ENCODE measurements at places on chromosomes 7 and 10.

GRCh38 chr10:133191651-133192050 lies 31.6 kb downstream of the KNDC1 start:
- no peak for DNase-seq

GRCh38 chr7:72336632-72337389 lies 75.3 kb downstream of the CALN1 start:
- DNase-seq = no peak

GRCh38 chr10:129593953-129594352 lies 126.9 kb downstream of the MGMT start:
- DNase-seq = no peak

- DNase-seq = no peak
Measured at GRCh38 chr10:63228237-63228636, 95.1 kb downstream of the NRBF2 start.

- no peak for DNase-seq
Measured at GRCh38 chr10:74189999-74190421, 39.0 kb downstream of the ADK start.

DNA sequence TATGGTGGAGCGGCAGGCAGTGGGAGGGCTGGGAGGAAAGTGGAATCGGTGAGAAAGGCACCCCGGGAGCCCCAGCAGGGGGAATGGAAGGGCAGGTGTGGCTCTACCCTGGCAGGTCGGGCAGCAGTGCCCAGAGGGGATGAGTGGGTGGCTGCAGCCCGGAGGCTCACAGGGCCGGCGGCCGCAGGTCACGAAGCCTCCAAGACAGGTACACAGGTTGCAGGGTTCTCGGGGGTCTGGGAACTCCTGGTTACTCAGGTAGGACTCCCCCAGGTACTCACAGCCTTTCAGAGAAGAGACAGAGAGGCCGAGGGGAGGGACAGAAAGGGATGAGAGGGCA lies 21.8 kb downstream of the KCP start:
- DNase-seq = no peak

DNA sequence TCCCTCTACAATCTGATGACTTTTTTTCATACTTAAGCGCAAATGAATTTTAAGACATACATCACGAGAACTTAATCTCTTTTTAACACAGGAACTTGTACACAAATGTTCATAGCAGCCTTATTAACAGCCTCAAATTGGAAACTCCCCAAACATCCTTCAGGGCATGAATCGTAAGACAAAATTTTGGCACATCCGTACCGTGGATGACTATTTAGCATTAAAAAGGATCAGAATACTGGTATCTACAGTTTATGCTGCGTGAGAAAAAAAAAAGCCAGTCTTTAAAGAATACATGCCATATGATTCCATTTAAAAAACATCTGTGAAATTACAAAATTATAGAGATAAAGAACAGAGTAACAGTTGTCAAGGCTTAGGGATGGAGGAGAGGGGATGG lies 46.8 kb downstream of the PDE1C start:
- DNase-seq = no peak

- DNase-seq = no peak
Measured at GRCh38 chr7:117362294-117362888, 39.5 kb upstream of the WNT2 start.

GRCh38 chr10:89242840-89243568 lies 8.6 kb downstream of the LIPA start:
- no peak for DNase-seq

DNA sequence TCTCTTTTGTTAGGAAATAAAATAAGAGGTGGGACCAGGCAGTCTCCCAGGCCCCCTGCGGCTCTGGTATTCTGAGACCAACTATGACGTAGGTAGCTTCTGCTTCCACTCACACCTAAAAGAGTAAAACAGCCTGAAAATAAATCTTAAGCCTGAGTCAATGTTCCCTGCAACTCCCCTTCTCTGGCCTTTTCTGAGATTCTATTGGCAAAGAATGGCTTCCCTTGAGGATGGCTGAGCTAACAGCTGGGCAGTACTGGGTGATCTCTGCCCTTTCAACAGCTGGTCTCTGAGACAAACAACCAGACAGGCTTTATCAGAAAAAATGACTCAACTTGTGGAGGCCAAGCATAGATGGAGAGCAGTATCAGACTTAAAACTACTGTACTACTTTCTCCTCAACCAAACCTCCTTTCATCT lies 58.7 kb downstream of the CREB3L2 start:
- DNase-seq = no peak

GRCh38 chr10:71770789-71771188 lies 2.5 kb downstream of the VSIR start:
- no peak for DNase-seq

DNA sequence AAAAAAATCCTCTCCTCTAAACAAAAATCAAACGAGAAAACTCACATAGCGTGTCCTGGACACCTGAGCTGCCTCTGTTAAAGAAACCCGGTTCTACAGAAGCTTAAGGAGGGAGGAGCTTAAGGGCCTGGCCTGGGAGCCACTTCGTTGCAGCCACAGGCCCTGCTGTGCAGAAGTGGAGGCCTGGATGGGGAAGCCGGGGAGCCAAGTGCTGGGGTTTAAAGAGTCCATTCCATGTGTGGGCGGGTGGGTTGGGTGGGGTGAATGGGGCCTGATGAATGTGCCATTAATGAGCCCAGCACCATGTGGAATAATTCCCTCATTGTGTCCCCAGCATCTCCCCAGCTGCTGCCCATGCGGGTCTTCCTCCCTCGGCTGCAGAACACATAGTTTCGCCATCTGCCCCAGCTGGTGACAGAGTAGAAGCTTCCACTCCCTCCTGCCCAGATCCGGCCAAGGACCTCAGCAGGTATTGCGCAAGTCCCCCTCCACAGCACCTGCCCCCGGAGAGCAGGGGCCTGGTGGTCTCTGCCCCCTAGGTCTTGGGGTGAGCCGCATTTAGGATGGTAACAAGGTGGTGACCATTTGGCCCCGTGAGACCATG lies 127.8 kb upstream of the BTBD16 start:
- no peak for DNase-seq

DNA sequence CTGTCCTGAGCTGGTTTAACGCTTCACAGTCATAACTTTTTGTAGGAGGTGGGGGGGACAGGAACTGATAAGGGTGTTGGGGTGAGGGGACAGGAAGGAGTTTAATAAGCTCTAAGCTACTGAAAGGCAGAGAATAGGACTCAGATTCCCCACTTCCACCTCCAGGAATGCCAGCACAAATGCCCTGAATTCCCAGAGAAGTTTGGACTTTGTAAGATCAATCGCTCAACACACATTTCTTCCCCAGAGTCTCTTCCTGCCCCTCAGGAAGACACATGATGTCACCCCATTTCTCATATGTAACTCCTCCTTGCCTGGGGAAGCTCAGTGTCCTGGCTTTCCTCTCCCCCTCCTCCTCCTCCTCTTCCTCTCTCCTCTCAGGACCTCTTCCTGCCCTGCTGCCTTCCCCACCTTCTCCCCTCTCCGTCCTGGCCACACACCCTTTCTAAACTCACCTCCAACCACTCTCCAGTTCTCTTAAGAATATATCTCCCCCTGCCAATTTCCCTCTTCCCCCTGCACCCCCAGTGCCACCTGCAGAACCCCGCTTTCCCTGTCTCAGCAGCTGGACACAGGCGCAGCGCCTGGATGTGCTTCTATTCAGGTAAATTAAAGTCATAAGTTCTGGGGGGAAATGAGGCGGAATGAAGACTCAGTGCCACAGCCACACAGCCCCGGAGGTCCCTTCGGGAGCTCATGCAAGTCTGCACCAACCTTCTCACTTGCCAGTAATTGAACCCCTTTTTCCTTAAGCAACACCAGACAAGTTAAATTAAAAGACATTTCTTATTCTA lies 5.3 kb upstream of the LOXL4 start:
- no peak for DNase-seq

DNA sequence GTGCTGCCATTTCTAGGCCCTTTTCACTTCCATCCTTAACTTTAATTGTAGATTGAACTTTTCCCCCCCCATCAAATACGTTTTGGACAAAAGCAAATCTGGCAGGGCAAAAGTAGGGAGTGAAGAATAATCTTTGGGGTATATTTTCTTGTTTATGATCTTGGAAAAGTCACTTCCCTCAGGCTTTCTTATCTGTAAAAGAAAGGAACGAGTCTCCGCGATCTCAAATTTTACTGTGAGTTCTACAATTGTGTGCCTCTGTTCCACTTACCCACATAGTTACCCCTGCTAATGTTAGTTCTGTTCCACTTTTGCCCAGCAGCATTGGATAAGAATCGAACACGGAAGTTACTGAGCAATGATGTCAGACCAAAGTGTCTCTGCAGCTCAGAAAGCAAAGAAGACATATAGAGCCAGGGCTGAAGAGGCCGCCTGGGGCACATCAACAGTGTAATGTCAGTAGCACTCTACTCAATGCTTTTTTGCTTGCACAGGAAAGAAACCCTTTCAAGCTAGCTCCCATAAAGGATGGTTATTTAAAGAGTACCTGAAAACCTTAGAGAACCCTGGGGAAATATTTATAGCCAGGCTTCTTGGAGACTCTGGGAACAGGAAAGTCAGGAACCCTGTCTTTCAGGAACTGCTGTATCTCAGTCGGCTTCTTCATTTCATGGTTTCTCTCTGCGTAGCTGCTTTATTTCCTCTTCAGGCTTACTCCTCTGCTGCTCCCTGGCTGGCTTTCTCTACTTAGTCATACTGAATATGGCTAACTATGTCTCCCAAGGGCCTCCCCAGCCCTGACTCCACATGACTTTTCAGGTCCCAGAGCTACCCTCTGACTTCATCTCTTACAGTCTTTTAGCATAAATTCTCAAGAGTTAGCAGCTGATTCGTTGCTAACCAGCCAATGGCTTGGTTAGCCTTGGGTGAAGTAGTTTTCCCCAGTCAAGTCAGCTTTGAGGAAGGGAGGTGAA lies 123.7 kb upstream of the FAM3C start:
- no peak for DNase-seq

DNA sequence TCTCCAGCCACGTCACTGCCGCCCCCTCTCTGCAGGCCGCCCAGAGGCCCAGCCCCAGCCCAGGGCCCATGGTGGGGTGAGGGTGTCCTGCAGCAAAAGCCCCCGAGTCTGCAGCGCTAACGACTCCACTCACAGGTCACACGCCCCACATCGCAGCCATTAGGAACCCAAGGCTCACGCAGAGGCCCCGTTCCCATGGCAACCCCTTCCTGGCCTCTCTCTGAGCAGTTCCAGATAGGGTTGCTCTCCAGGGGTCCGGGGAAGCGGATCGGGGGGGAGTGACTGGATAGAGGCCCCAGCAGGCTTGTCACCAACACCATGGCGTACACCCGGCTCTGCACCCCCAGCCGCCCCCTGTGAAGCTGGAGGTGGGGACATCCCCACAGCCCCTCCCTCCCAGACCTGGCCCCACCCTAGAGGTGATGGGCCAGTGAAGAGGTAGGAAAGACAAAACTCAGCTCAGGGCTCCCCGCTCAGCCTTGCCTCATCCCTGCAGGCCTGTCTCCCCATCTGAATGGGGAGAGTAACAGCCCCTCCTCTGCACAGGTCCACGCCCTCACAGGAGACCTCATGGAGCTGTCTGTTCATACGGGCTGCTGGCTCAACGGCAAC lies 41.2 kb downstream of the TNRC18 start:
- DNase-seq = no peak
